ENCODE measurements at places on chromosomes 5 and 9.

GRCh38 chr5:156197042-156197635 lies 129.8 kb upstream of the SGCD start:
- DNase-seq = no peak

DNA sequence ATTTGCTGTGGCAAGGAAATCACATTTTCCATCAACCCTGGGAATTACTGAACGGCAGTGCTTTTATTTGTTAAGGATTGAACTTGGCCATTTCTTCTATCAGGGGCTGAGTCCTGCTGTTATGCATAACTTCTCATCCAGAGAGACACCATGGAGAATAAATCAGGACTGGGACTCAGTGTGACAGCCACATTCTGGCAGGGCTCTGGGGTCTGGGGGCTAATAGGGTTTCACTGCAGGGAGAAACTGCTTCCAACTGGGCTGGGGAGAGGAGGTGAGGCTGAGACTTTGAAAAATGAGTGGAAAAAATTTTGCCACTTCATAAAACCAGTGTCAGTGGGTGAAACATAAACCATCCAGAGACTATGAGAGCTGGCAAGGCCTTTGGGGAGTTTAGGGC lies 95.7 kb upstream of the ALDH1B1 start:
- DNase-seq = no peak

- no peak for DNase-seq
These were observed 51.8 kb downstream of the SLC1A3 start for GRCh38 chr5:36658038-36658756.

DNA sequence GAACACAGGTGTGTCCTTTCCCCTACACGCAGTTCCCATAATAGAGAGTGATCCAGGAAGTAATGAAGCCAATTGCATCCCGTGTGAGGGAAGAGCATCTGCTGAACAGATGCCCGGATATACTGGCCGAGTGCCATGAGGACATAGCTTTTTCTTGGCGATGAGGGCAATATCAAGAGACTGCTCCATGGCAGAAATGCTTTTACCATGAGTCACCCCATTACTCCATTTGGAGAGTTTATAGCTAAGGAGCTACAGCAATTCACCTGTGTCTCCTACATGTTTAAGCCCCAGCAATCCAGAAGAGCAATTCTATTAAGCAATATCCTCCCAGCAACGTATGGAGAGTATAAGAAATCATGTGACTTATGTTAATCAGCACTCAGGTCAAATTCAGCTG lies 222.0 kb upstream of the KLF4 start:
- DNase-seq = no peak

GRCh38 chr9:133726401-133727276 lies 11.5 kb downstream of the SARDH start:
- DNase-seq = peak; percentile 77

GRCh38 chr5:151182524-151182900 lies 24.9 kb upstream of the ANXA6 start:
- no peak for DNase-seq

DNA sequence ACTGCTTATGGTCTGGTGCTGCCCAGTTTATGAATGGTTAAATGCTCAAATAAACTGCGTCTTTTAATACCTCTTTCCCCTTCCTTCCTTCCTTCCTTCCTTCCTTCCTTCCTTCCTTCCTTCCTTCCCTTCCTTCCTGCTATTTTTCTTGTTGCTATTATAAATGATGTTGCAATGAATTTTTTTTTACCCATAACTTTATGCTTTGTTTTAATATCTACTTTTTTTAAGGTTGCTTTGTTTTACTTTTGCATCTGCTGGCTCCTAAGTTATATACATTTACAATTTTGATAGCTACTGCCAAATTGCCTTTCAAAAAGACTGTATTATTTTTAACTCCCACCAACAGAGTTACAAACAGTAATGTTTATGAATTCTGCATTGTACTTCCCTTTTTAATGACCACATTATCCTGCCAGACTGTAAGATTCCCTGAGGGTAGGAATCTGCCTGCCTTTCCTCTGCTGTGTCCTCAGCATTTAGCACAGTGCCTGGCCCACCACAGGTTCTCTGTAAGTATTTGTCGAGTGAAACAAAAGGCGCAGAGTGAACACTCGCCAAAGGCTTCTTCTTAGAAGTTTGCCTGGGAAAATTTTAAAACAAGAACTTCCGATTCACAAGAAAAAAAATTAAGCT lies 36.9 kb downstream of the KIF4B start:
- no peak for DNase-seq

Measured in mesothelial cell of epicardium (in vitro differentiated cells).